Activated CD4-positive, alpha-beta T cell treated with anti-CD3 and anti-CD28 coated beads, Interleukin-2, amount 50 U/mL, for 48 hours (primary cell): ENCODE measurements at places on chromosomes 12 and 14.

GRCh38 chr12:52168019-52168717 lies 23.6 kb downstream of the KRT80 start:
- DNase-seq: no peak

GRCh38 chr14:81298122-81298521 lies 77.4 kb upstream of the GTF2A1 start:
- DNase-seq: no peak

DNA sequence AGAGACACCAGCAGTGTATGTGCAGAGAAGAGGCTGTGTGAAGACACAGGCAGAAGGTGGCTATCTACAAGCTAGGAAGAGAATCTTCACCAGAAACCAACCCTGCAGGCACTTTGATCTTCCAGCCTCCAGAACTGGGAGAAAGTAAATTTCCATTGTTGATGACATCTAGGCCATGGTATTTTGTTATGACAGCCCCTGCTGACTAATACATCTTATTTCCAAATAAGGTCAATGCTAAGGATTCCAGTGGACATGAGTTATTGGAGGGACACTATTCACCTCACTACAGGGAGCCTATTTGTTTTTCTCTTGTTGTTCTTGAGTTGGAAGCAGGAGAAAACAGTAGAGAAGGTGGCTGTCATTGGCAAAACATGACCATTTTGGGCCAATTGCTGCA lies 88.5 kb upstream of the RIN3 start:
- no peak for DNase-seq

DNA sequence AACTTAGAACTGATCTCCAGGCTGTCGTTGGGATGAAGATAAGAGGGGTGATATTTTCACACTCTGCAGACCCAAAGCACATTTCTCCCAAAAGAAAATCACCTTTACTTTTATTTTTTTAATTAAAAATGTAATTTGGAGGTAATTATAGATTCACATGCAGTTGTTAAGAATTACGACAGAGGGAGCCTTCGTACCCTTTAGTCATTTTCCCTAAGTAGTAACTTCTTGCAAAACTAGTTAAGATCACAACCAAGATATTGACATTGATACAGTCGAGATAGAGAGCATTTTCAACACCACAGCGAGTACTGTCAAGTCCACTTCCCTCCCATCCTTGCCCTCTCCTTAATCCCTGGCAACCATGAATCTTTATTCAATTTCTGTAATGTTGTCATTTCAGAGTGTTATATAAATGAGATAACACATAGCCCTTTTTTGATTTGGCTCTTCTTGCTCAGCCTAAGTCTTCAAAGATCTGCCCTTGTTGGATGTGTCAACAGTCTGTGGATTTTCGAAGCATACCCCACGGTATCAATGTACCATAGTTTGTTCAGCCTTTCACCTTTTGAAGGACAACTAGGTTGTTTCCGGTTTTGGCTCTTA lies 39.6 kb downstream of the DNAH10 start:
- no peak for DNase-seq

- no peak for DNase-seq
These were observed 47.3 kb upstream of the GTF2A1 start for GRCh38 chr14:81268016-81268416.
